ENCODE measurements at places on chromosomes 6 and 20.

- DNase-seq = no peak
These were observed 276.8 kb downstream of the NRN1 start for GRCh38 chr6:5729813-5730517.

- DNase-seq = no peak
These were observed 118.2 kb downstream of the PRIM2 start for GRCh38 chr6:57435475-57436160.

GRCh38 chr6:31304683-31305082 is 32.8 kb upstream of the HLA-C start:
- DNase-seq = no peak

DNA sequence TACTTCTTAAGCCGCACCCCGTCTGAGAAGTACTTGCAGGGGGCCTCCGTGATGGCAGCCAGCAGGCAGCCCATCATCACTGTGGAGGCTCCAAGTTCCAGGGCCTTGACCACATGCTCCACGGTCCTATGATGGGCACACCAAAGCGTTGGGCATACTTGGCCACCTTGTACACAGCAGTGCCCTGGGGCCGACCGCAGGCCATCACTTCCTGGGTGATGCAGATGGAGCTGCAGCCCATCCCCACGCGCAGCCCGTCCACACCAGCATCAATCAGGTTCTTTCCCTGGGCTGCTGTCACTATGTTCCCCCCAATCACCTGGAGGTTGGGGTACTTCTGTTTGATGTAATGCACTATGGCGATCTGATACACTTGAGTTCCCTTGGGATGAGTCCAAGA is 19.8 kb upstream of the RNF144B start:
- DNase-seq = no peak

DNA sequence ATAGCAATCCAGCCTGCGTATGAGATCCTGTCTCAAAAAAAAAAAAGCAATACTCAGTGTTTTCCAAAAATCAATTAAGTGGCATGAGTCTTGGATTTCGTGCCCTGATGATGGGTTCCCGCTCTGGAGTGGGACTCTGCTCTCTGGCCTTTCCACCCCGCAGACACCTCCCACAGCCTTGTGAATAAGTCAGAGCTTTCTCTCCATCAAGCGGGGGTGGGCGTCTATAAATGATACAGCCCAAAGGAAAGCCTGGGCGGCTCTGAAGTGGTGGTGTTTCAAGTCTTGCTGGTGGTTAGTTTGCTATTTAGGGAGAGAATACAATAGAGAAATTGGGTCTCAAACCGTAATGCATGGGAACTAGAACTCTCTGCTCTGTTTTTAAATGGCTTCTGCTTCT is 52.5 kb upstream of the TAGAP start:
- no peak for DNase-seq

GRCh38 chr6:161137320-161137719 is 136.5 kb downstream of the AGPAT4 start:
- DNase-seq = no peak

DNA sequence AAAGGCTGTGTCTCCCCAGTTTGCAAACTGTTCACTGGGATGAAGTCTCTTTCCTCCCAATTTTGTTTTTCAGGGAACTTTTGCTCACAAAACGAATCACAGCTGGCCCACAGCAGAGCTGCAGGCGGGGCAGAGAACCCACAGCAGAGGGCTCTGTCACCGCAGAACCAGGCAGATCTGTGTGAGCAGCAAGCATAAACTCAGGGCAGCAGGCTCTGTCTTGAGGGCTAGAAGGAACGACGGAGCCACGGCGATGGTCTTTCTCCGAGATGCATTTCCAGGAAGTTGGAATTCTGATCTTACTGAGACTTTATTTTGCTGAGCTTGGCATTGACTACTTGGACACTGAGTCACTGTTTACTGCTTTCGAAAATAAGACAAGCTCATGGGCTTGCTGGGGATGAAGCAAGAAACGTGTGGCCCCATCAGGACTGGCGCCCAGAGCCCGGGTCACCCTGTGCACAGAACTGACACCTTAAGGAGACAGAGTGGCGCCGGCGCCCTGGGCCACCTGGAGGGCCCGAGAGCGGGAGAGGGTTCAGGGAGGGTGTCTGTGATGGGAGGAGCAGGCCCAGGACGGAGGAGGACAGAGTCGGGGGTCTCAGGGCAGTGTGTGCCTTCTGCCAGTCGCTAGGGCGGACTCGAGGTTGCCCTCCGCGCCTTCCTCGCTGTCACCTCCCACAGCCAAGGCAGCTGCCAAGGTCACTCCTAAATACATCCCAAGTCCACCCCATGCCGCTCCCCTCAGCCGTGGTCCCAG is 106.3 kb upstream of the NXT1 start:
- no peak for DNase-seq

- no peak for DNase-seq
These were observed 89.9 kb upstream of the AKIRIN2 start for GRCh38 chr6:87791982-87792381.

DNA sequence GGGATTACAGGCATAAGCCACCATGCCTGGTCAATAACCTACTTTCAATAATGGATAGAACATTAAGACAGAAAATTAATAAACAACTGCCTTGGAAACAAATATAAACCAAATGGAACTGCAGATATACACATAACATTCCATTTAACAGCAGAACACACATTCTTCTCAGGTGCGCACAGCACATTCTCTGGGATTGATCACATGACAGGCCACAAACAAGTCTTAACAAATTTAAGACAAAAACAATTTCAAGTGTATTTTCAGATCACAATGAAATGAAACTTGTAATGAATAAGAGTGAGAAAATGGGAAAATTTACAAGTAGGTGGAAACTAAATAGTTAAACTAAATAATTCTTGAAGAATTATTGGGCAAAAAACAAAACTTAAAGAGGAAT is 167.9 kb downstream of the TBX18 start:
- no peak for DNase-seq

DNA sequence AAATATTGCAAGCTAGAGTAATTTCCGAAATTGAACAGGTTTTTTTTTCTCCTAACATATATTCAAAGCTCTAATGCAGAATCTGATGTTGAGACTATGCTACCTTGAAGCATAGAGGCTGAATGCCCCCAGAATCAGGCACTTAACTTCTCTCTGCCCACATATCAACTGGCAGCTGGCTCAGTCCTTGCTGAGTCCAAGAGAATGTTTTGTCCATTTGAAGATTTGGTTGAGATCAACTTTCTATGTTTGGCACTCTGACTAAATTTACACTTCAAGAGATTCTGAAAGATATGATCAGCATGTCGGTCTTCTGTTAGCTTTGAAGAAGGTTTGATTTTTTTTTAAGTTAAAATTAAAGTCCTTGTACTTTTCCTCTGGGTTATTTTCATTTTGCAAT is 1298.1 kb downstream of the EPHA7 start:
- DNase-seq = no peak

- DNase-seq = no peak
These were observed 91.0 kb downstream of the UNC5CL start for GRCh38 chr6:40947876-40948526.

DNA sequence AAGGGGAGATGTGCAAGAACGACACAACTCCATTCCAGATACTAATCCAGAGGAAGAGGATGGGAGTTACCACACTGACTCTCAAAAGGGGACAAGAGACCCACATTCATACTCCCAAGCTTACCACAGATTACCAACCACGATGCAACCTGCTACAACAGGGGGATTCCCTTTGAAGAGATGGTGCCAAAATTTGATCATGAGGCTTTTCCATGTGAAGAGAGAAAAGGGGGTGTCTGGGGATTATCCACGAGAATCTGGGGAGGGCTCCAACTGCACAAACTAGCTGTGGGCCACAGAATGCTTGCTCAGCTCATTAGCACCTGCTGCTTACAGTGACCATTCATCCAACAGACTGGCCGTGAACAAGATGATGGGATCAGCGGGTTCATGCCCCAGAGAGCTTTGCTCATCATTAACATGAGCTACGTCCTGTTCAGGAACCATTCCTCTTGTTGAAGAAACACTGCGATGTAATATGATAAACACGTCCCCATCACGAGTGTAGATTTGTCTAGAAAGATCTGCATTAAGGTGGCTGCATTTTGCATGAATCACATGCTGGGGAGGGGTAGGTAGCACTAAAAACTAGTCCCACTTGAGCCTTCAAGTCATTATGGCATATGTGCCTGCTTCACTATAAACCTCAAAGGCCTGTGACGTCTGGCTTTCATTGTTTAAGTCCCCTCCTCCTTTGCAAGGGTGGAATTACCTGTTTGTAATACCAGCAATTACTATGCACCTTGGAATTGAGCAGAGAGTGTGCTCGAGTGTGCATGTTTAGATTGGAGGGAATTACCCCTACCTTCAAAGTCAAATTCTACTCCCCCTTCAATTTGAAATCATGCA is 4.0 kb downstream of the PLAGL2 start:
- DNase-seq = no peak

GRCh38 chr20:21577551-21577950 is 63.7 kb upstream of the NKX2-2 start:
- DNase-seq = no peak

DNA sequence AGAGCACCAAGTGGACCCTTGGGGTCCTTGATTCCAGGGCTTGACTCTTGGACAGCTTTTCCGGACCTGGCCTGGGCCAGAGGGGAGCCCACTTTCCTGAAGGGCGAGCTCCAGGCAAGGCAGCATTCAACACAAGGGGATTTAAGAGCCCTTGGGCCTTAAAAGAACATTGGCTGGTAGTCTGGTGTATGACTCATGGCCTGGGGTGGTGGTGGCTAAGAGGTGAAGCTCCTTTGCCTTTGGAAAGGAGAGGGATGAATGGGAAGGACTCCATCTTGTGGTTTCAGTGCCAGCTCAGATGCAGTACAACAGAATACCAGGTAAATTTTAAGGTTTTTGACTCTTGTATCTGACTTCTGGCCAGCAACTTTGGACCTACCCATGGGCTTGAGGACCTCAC is 760.7 kb downstream of the GRIK2 start:
- DNase-seq = no peak

GRCh38 chr6:33206864-33207551 is 1.3 kb upstream of the RING1 start:
- DNase-seq = no peak

- DNase-seq = no peak
These were observed 127.7 kb downstream of the KLHL32 start for GRCh38 chr6:97052152-97052787.

GRCh38 chr6:157537556-157537955 is 156.6 kb downstream of the ZDHHC14 start:
- DNase-seq = no peak

GRCh38 chr6:21592953-21593352 is 598 bp upstream of the SOX4 start:
- no peak for DNase-seq

Data from activated naive CD4-positive, alpha-beta T cell (primary cell).